Kidney glomerular epithelial cell (primary cell): ENCODE measurements at places on chromosomes 16 and 17.

DNA sequence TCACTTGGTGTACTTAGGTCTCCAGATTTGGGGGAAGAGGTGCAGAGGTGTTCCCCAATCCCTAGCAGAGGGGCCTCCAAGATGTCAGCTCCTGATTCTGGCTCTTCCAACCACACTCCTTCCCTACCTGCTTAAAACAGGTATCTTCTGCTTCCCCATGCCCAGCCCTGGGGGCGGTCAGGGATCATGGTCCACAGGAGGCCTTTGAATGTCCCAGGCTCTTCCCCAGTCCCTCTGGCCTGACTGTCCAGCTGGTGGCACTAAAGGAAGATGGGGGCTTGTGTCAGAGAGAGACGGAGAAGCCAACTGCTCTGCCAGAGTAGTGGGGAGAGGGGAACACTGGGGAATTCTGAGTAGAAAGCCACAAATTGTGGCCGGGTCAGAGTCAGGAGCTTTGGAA lies 3.8 kb downstream of the ARL4D start:
- no peak for DNase-seq

DNA sequence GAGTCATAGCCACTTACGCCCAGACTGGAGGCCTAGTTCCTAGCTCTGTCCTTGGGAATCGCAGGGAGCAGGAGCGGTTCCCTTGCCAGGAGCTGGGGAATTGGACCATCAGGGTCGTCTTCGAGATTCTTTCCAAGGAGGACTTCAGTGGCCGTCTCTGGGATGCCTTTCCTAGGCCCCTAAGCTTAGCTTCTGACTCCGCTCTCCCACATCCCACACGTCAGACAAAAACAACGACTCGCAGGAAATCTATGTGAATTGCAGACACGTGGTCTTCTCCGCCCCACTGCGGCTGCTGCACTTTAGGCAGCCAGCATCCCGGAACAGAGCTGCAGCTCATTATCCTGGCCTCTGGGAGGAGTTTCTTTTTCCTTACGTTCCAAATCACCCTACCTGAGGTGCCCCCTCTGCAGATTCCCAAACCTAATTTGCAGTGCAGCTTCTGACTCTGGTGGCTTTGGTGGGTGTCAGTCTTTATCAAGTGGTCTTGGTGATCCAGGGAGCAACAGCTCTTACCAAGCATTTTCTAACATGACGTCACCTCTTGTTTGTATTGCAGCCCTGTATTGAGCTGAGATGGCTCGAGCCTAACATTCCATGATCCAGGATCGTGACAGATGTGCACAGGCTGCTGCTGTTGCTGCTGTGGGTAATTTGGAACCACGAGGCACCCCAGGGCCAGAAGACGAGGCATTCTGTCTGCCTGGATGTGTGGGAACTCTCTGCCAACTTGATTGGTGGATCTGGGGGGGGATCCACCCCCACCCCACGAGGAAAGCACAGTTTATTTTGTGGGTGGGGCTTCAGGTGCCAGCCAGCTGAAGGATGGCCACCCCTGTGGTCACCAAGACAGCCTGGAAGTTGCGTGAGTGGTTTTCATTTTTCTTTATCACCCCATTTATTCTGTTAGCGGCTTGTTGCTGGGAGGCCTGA lies 1.1 kb downstream of the KATNB1 start:
- DNase-seq = peak; percentile 82

DNA sequence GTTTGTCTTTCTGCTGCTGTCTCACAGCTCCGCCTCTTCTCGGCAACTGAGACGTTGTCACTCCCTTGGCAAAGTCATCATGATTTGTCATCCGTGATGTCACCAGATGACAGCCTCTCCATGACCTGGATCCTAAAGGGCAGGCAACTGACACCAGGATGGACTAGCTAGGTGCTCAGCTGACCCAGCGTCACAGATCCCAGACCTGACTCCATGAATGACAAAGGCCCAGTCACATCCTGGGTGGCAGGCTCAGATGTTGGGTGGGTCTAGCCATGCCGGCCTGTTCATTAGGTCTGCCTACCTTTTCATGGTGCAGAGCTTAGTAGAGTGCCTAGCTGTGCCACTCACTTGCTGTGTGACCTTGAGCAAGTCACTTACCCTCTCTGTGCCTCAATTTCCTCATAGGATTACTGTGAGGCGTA lies 3.8 kb upstream of the TMEM238L start:
- no peak for DNase-seq

DNA sequence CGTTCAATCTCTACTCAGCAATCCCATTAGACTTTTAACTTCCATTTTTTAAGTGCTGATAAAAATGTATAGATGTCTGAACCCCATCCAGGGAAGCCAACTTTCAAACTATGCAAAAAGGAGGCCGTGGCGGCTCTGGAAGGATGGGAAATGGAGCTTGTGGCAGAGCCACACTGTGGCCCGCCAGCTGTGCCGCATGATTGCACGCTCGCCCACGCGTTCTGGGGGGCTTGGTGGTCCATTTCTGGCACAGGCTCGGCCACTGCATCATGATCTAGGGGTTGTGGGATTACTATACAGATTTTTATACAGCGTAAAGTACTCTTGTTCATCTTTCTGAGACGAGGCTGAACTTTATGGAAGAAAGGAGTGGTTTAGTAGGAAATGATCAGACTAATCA lies 57.6 kb downstream of the FOXL1 start:
- DNase-seq = no peak

DNA sequence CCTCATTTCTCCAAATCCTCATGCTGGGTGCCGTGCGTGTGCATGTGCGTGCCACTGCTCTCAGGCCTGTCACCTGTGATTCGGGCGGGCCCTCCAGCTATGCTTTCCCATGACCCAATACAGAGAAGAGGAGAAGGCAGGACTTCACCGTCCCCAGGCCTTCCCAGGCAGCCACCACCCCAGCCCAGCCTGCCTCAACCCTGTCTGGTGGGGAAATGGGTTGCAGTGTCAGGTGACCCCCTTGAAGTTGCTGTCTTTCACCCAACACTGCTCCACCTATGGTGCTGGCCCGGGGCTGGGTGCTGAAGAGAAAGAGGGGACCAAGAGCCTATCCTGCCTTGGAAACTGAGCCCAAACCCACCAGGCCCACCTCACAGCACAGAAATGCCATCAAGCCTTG lies 94.7 kb downstream of the GOSR1 start:
- no peak for DNase-seq

- DNase-seq = no peak
Measured at GRCh38 chr17:20823905-20824304, 218.9 kb downstream of the USP22 start.

GRCh38 chr17:15262291-15263205 lies 2.6 kb downstream of the PMP22 start:
- peak; percentile 26 for DNase-seq

- no peak for DNase-seq
Measured at GRCh38 chr17:10756619-10757018, 26.8 kb upstream of the TMEM220 start.

- no peak for DNase-seq
Measured at GRCh38 chr16:72960101-72960500, 87.8 kb downstream of the ZFHX3 start.

DNA sequence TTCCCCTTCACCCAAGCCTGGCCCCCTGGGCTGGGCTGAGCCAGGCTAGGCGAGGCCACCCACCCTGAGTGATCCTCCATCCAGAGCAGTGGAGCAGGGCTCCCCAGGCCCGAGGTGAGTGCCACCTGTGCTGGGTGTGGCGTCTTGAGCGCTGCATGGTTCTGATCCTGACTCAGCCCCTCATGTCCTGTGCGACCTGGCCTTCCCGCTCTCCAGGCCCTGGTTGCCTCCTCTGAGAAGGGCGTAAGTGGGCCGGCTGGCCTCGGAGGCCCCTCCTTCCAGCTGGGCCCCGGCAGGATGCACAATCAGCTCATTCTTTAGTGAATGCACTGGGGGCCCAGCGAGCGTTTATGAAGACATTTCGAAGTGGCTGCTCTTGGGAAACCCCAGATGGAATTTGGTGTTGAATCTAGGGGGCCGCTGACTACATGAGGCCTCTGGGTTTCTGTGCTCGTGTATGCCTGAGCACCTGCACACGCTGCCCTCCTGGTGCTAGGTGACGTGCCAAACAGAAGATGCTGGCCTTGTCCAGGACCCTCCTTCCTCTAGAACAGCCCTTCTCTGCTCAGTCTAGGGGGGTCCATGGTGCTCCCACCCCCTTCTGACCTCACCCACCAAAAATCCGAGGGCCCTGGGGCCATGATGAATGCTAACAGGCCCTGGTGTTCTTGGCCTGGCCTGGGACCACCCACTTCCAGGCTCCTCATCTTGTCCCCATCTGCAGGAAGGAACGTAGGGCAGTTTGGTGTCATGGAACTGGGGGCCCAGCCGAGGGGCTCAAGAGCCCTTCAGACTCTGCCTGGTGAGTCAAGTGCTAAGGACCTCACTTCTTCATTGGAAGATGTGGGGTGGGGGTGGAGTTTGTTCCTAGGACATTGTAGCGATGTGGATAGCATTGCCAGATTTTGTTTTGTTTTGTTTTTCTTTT lies 3.6 kb upstream of the TMEM92 start:
- DNase-seq = no peak

GRCh38 chr16:85498607-85499006 lies 114.5 kb upstream of the GSE1 start:
- DNase-seq = no peak

DNA sequence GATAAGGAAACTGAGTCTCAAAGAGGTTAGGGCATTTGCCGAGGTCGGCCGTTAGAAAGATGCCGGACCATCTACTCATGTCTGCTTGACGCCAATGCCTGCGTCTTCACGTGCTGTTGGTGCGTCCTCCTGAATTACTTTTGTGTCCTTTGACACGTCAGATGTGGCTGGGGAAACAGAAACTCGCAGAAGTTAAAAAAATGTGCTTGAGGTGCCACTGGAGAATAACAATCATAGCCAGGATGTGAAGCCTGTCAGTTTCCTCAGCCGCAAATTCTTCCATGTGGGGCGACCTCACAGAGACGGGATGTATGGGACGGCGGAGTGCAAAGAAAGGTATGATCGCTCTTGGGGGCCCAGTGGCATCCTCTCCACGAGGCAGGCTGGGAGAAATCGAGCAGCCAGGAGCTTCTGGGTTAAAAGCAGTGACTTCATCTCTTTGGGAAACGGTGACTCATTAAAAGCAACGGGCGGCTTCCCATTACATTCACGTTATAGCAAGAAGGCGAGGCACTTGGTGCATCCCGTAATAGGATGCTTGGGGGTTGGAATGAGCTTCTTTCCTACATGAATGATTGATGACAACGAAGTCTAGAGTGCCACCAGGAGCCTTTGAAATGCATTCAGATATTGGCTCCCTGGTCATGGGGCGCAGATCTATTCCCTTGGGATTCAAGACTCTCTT lies 67.8 kb downstream of the BMERB1 start:
- peak; percentile 70 for DNase-seq

- no peak for DNase-seq
Measured at GRCh38 chr17:42879596-42879985, 21.0 kb upstream of the G6PC1 start.

DNA sequence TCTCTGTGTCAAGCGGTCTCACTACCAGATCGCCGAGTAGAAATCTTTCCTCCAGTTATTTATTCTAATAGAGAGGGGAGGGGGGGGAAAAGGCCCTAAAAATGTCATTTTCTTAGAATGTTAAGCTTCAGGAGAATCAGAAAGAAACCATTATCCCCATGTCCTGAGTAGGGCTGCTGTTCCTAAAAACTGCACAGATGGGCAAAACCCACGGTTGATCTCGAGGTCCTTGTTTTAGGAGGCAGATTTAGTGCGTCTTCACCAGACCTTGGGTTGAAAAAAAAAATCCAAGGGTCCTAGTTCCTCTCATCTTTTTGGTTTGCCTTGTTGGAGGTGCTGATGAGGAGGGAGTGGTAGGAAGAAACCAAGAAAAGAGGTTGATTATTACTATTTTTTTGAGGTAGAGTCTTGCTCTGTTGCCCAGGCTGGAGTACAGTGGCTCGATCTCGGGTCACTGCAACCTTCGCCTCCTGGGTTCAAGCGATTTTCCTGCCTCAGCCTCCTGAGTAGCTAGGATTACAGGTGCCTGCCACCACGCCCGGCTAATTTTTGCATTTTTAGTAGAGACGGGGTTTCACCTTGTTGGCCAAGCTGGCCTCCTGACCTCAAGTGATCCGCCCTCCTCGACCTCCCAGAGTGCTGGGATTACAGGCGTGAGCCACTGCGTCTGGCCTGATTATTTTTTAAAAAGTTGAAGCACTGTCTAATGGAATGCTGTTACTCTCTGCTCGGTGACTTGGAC lies 1.4 kb downstream of the CBFB start:
- no peak for DNase-seq

GRCh38 chr16:12539185-12539929 lies 264.3 kb downstream of the CPPED1 start:
- no peak for DNase-seq

DNA sequence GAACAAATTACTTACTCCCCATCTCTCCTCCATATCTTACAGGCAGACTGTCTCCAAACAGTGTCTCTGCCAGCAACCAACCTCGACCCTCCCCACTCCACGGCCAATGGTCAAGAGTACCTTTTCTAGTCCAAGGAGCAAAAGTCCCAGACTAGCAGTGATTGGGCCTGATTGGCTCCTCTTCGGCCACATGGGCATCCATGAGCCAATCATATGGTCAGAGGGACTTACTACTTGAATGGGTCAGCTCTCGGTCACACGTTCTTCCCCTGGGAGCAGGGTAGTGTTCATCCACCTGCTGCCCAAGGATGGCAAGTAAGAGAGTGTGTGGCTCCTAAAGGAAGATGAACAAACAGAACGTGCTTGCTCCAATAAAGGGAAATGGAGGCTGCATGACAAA lies 84.6 kb downstream of the C16orf78 start:
- no peak for DNase-seq

DNA sequence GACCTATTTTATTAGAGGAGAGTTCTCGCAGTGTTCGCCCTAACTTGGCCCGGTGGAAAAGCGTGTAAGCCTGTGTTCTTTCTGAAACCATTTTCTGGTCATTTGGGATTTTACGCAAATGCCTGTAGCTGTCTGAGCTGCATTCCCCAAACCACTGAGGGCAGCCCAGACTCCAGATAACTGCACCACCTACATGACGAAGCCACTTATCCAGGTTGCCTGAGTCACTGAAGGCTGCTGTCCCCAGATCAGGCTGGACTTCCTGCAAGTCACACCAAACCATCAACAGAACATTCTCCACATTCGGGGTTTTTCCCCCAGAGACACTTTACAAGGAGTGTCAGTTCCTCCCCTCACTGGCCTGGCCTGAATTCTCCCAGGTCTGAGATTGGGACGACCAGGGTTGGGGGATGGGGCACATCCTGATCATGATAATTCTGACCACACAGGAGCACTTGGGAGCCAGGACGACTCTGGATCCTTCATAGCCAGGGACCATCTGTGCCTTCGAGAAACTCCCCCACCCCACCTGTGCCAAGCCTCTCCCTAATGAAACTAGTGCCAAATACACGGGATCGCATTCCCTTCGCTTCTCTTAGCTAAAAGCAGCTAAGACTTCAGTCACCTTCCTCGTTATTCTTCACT lies 2.3 kb downstream of the RPRML start:
- DNase-seq = no peak
